ENCODE measurements at places on chromosomes 7 and 10.

DNA sequence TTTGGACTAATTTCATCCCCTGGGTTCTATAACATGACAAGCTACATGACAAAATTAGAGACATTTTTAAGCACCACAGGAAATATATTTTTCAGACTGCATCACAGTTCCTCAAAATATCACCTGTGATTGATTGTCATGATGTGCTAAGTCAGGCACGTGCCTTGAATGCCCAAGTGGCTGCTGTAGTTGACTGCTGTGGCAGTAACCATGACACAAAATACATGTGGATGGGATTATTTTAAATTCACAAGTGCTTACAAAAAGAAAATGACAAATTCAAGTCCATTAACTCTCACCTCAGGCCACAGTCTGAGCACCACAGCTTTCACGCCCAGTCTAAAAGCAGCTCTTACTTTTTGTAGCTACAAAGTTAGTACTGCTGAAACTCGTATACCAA is 45.5 kb downstream of the TNPO3 start:
- DNase-seq: no peak

GRCh38 chr7:73341877-73342276 is 13.9 kb downstream of the FKBP6 start:
- DNase-seq: no peak

DNA sequence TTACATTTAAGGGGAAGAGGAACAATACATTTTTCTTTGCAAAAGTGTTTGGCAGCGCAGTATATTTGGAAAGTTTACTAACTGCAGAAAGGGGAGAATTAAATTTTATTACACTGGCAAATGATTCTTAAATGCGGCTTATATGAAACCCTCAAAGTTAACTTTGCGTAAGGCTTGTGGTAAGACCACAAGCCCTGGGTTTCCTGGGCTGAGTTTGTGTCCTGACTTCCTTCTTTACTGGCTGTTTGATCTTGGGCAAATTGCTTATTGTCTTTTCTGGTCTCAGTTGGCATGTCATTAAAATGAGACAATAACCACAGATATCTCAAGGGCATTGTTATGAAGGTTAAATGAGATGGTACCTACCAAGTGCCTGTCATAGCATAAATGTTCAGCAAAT is 106.8 kb downstream of the GLRX3 start:
- DNase-seq: no peak

DNA sequence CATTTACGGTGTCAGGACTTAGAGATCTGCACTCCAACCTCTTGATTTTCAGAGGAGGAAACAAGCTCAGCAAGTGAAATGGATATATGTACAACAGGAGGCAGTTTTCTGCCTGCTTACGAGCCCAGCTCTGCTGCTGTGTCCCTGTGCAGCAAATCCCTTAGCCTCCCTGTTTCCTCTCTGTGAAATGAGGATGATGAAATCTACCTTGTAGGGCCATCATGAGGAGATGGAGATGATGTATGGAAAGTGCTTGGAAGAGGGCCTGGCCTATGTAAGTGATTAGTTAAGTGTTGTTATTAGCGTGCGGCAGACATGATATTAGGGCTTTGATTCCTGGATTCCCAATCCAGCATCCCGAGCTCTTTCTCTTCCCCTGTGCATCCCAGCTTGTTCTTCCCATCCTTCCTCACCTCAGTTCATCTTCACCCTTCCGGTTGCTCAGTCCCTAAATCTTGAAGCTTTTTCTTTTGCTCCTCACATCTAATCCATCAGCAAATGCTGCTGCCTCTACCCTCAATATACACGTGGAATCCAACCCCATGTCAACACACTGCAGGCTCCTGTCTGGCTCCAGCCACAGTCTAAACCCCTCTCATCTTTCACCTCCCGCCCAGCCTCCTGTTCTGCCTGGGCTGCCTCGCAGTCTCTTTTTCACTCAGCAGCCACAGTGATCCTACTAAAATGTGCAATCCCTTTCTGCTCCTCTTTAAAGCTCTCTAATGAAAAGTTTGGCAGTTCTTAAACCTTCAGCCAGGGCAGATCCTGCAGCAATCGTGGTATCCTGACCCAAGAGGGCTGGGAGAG is 113.8 kb downstream of the MARCHF5 start:
- DNase-seq: no peak

DNA sequence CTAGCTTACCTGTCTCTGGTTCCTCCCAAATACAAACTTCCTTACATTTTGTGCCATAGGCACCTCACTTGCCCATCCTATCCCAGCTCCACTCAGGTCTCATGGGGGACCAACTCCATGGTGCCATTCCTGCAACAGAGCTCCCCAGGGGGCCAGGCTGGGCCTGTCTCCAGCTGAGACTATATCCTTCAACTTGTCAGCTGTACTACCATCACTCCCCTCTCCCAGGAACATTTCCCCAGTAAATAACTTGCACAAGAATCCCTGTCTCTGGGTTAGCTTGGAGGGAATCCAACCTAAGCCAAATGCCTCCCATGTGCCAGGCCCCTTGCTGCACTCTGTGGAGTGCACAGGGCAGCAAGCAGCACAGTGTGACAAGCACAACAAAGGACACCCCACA is 33.2 kb downstream of the FRMPD2 start:
- DNase-seq: no peak

DNA sequence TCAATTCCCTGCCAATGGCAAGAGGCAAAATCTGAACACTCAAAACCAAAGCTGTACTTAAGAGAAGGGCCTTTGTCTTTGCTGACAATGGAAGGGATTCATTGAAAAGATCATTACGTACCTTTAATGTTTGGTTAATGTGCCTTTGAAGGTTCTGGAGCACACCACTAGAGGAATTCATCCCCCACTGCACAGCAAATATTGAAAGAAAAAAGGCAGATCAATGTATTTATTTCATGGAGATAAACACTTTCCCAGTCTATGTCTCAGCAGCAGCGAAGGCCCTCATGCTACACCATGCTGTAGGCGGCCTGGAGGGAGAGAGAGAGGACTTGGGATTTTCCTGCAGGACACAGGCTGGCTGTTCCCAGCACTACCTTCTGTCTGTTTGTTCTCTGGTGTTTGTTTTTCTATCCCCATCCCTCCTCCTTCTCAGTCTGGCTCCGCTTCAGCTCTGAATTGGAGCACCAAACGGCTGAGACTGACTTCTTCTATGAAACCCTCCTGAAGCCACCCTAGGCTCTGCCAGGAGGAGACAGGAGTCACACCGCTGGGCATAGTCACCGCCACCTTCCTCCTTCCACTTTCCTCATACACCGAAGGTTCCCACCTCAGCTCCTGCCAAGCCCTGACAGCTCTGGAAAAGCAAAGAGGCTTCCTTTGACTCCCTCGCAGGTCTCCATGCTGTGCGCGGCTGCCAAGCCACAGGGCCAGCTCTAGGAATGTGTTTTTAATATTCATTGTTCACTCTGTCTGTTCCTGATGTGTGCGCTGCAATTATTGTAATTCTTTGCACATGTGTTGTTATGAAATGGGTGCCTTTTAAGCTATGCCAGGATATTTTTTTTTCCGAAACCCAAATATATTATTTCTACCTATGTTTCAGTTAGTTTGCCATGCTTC is 301.5 kb downstream of the FZD1 start:
- DNase-seq: no peak

DNA sequence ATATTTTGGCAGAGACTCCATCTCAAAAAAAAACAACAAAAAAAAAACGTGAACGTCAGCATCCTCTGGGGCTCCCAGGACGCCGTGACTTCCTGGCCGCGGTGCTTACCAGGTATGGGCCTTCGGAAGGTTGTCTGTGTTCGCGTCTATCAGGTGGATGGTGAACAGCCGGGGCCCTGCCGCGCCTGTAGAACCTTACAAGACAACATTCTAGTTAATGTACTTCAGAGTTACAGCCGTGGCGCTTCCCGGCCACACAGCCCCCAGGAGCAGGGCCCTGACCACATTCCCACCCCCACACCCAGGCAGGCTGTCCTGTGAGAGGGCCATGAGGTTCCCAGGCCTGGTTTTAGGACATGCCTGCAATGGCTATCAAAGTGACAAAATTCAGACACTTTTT is 111.0 kb downstream of the SMURF1 start:
- no peak for DNase-seq

GRCh38 chr7:41037691-41038090 is 665.2 kb downstream of the INHBA start:
- no peak for DNase-seq

DNA sequence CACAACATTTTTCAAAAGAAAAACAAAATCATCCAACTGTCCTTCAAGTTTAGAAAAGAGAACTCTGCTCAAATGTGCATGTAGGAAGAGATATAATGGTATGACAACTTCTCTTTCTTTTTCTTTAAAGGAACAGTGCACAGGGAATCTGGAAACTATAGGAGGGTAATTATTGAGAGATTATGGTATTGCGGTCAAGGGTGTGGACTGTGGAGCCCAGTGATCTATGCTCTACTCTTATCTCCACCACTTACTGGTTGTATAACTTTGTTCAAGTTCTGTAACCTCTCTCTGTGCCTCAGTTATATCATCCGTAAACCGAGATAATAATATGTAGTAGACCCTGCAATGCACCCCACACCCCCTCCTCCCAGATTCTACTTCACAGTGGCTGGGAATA is 69.8 kb upstream of the PCGF5 start:
- DNase-seq: no peak

DNA sequence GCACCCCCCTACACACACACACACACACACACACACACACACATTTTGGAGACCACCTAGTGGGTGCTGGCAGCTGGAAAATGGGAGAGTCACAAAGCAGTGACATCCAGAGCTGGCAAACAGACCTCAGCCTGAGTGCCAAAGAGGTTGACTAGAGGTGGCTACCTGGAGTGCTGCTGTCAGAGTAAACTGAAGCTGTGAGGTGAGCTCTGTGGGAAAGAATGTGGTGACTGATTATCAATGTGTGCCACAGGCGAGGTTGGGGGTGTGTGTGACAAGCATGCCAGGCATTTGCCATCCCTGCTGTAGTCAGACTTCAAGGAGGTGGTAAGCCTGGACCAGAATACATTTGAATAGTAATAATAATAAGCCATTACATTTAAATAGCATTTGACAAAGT is 120.6 kb downstream of the SLIT1 start:
- DNase-seq: no peak

DNA sequence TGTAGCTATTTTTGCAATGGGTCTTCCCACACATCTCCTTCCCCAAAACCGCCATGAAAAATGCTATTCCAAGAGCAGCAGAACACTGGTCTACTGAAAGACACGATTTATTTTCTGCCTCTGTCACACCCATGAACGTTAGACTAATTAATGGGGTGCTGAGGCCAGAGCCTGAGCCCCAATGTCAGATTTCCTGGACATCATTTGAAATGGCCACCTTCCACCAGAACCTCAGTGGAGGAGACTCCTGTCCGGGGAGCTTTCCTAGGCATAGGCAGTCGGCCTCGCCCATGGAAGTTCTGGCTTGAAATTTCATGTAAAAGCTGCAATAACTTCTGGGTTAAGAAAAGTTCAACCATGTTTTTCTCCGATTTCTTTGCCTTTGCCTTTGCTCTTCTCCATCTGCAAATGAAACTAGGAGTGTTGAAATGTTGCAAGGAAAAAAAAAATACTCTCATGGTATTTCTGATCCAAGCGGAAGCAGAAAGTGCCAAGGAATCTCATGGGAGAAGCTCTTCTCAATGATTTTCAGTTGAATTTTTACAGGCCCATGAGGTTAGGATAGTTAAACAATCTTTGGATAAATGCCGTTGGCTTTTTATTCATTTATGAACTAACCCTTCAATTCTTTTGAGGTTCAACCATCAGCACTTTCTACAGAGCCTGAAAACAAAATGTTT is 570.8 kb upstream of the MGMT start:
- no peak for DNase-seq

GRCh38 chr10:133060466-133060865 is 27.3 kb upstream of the ADGRA1 start:
- DNase-seq: no peak

DNA sequence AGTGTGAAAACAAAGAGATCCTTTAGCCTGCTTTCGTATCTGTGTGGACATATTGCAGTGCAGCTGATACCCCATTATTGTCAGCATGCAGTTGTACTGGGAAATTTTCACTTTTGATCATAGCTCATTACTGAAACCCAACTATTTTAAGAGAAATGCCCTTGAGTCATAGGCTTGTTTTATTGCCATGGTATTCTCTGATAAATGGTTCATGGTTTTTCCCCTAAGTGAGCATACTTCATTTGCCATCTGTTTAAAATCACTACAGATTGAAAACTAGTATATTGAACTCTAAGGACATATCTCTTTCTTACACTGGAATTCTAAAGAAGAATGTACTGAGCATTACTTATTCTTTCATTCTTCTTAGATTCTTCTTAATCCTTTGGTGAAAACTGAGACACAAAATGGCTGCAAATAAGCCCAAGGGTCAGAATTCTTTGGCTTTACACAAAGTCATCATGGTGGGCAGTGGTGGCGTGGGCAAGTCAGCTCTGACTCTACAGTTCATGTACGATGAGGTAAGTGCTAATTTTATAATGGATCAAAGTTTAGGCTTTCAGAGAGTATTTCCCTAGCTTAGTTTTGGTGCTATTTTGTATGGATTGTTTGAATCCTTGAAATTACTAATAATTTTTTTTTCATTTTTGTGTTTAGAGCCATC is 63.0 kb downstream of the RALA start:
- DNase-seq: no peak

DNA sequence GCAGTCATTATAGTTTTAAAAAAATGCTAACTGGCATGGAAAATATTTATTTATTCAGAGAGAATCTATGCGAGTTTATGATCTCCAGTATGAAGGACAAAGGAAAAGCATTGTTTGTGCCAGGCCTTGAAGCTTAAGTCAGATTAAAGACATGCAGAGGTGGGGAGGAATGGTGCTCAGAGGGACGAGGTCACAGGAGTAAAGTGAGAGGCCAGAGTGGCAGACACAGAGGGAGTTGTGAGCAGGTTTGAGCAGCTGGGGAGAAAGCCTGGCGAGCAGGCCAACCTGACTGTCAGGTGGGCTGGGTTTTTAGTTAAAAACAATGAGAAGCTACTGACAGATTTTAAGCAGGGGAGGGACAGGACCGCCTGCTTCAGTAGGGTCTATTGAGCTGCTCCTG is 6.8 kb upstream of the CCNY start:
- DNase-seq: no peak

- DNase-seq: no peak
Measured at GRCh38 chr7:132930881-132931280, 151.0 kb downstream of the CHCHD3 start.

DNA sequence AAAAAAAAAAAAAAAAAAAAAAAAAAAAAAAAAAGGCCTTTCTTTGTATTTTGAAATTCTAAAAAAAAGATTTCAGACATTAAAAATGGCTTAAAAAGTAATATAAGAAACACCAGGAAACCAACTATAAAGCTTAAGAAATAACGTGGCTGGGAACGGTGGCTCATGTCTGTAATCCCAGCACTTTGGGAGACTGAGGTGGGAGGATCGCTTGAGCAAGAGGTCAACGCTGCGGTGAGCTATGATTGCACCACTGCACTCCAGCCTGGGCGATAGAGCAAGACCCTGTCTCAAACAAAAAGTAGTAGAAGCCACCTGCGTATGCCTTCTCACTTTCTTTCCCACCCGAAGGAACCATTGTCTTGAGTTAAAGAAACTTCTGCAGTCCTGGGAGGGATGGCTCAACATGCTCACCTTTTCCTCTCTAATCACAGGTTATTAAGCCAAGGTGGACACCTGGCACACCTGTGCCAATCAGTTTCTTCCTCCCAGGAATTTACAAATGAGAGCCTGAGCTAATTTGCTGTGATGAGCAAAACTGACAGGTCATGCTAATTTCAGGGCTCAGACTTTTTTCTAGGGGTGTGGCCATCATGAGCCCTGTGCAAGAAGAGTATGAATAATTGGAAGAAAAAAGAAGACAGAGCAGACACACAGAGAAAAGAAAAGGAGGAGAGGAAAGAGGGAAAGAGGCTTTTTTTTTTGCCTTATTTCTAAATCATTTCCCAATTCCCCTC is 72.0 kb upstream of the PARD3 start:
- no peak for DNase-seq

GRCh38 chr7:89028319-89028718 is 232.8 kb upstream of the TEX47 start:
- DNase-seq: no peak

All from activated naive CD8-positive, alpha-beta T cell treated with anti-CD3 and anti-CD28 coated beads, Interleukin-2, amount 50 U/mL, for 16 hours (primary cell).